Stimulated activated CD8-positive, alpha-beta memory T cell treated with anti-CD3 and anti-CD28 coated beads, Interleukin-4, amount 100 ng/mL, for 24 hours (primary cell): ENCODE measurements at places on chromosomes 12 and 14.
A peak's percentile ranks its signal among the peaks of the same experiment; 100 is the strongest.

DNA sequence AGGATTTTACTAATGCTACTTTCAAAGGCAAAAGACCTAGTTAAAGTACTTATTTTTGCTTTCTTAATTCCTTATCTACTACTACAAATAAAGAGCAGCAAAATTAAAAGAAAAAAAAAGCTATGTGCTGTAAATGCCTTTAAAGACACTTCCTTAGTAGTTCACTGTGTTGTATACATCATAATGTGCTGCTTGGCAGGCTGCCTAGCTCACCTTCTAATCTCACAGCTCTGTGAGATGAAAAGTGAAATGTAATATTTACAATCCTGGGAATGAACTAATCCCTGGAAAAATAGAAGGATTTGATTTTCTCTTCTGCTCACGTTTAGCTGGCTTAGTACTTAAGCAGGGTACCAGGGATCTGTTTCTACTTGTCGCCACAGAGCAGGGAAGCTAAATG lies 184.4 kb upstream of the ALG10B start:
- no peak for DNase-seq

DNA sequence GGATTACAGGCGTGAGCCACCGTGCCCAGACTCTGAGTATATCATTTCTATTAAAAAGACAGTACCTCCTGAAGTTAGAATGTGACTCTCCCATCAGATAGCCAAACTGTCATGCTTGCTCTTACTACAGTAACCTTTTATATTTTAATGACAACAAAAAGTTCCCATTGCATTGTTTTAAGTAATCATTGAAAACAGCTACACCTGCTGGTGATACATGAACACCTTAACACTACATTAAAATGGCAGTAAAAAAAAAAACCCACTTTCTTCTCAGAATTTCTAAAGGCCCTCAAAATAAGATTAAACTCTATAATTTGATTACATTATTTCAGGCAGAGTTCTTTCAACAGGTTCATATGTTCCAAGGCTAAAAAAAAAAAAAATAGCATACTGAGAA lies 76.7 kb downstream of the SH2B3 start:
- no peak for DNase-seq

DNA sequence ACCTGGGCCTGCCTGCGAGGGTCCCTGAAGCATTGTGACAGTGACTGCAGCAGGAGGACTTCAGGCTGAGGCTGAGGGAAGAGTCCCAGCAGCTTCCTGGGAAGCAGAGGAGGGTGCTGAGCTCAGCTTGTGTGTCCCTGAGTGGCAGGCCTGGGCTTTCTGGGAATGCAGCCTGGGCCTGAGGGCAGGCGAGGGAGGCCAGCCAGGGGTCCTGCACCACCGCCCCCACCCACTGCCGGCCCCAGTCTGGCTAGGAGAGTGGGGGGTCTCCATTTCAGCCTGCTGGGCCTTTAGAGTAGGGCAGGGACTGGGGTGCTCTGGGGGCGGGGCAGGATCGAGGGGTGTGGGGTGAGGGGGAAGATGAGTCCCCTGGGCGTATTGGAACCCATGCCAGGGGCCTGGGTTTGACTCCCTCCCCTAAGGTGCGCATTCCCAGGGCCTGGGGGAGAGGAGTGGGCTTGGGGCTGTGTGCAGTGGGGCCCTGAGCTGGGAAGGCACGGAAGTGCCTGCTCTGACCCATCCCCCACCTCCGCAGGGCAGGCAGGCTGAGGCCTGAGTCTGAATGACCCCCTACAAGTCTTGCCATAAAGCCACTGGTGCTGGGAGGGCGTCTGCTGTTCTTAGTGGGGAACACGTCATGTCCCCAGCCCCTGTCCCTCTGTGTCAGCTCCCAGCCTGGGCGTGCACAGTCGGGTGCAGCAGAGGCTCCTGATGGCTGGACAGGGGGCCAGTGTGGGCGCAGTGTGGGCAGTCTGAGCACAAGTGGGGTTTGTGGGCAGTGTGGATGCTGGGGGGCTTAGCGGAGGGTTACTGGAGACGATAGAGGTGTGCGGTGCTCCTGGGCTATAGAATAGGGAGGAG lies 46.4 kb downstream of the KRT80 start:
- no peak for DNase-seq

GRCh38 chr14:37036669-37037341 lies 135.6 kb downstream of the SLC25A21 start:
- no peak for DNase-seq

DNA sequence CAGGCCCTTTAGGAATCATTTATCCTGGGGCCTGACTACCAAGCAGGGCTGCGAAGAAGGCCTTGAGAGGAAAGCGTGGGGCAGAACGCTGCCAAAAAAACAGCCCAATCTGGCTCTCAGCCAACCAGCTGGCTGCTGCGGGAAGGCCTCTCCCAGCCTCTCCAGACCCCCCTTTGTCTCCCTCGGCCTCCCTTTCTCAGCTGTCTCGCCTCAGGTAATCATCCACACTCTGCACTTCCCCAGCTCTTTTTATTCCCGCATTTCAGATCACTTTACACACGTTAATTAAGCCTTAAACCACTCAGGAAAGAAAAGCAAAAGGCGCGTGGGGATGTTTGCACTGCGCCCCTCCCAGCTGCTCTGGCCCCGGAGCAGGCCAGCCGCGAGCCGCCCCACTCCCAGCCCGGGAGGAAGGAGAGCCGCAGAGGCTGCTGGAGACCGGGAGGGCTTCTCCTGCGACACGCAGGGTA lies 208.2 kb upstream of the FOXN3 start:
- no peak for DNase-seq

DNA sequence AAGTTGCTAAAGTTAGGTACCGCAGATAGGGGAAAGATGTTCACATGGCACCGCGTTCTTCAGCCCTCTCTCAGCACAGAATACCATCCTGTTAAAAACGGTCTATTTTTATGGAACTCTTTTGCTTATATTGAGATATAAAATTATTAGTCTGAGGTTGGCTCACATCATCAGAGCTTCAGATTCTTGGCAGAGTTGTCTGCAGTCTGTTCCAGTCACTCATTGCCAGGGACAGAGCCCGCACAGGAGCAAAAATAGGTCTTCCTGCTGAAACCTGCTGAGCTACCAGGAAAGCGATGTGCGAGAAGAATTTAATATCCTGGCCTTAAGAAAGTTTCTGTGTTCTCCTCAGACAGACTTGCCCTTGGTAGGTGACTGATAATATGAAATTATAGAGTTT lies 249.8 kb downstream of the VRK1 start:
- DNase-seq, result no peak

- DNase-seq, result no peak
Measured at GRCh38 chr14:64577211-64577610, 27.4 kb downstream of the PPP1R36 start.

DNA sequence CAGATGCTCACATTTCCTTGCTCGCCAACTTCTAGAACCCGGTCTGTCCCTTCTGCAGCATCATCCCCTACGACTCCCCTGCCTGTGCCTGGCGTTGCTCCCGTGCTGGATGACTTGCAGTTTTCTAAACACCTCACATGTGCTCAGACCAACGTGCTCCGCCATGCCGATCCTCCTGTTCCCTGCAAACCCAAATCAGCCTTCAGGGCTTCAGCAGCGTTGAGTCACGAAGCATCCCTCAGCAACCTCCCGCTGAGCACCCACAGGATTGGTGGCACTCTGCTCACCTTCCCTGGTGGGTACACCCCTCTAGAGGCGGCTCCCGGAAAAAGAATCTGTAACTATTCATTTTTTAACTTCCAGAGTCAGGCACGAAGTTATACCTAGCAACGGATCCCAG lies 2.8 kb upstream of the PIWIL1 start:
- DNase-seq, result no peak

DNA sequence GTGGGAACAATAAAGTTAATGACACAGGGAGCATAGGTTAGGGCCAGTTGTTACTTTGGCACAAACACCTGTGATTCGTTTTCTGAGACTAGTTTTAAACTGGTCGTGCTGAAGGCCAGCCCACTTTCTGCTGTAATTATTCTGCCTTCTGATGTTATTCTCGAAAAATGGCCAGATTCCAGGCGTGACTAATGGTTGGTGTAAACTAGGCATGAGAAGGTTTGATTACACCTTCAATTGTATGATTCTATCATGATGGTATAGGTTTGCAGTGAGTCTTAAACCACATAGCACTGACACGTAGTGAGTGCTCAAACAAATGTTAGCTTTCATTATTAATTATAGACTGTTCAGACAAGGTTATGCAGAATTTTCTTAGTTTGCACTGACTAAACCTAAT lies 39.0 kb downstream of the CKB start:
- DNase-seq, result no peak

DNA sequence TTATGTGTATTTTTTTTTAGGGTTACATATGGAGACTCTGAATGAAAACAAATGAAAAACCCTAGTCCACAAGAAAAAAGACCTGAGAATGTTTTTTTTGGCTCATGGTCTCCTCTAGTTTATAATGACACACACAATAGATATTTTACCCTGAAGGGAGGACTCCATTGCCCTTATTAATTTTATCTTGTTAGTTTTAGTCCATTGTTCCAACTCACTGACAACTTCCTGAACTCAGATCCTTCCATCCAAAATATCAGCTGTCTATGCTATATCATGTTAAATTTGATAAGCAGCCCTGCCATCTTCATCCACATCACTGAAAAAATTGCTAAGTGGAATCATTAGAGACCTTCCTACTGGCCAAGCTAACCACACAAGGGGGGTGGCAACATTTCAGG lies 232.1 kb downstream of the MON2 start:
- no peak for DNase-seq

DNA sequence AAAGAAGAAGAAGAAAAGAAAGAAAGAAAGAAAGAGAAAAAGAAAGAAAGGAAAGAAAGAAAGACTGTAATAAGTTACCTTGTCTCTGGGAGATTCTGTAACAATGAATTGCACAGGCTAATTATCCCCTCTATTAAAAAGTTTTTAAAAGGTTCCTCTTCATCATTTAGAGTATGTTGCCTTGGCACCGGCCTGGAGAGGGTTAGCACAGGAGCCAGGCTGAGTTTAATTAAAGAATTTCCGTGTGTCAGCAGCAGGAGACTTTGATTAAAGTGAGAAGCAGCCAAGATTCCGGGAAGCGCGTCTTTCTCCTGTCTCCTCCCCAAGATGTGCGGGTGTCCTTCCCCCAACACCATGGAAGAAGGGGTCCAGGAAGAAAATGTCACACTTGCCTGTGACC lies 92.8 kb upstream of the ETV6 start:
- no peak for DNase-seq

- DNase-seq, result no peak
Measured at GRCh38 chr14:51382506-51382905, 142.5 kb downstream of the TMX1 start.

- no peak for DNase-seq
Measured at GRCh38 chr12:56425193-56425592, 24.0 kb downstream of the TIMELESS start.

GRCh38 chr12:13707829-13708228 lies 273.6 kb downstream of the GRIN2B start:
- no peak for DNase-seq

- peak; percentile 47 for DNase-seq
Measured at GRCh38 chr12:89019439-89020120, 332.7 kb downstream of the DUSP6 start.

GRCh38 chr14:24367514-24368211 lies at the start of gene NFATC4:
NFATC4 (plus strand) TSS chr14:24368184; CDS start chr14:24368341, 157 bp downstream.
- no peak for DNase-seq

DNA sequence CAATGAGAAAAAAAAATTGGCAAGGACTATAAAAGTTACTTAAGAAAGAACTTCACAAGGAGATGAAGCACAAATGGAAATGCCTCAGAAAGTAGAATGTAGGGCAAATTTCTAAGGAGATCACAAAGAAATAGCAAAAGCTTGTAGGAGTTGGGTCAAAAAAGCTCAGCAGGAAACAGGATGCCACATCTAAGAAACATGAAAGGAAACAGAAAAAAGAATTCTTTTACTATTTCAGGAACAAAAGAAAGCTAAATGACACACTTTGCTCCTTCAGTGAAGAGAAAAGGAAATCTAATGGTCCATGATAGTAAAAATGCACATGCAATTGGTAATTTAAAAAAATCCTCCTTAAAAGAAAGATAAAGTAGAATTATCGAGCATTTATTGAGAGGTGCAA lies 452.1 kb upstream of the GARIN6 start:
- no peak for DNase-seq

DNA sequence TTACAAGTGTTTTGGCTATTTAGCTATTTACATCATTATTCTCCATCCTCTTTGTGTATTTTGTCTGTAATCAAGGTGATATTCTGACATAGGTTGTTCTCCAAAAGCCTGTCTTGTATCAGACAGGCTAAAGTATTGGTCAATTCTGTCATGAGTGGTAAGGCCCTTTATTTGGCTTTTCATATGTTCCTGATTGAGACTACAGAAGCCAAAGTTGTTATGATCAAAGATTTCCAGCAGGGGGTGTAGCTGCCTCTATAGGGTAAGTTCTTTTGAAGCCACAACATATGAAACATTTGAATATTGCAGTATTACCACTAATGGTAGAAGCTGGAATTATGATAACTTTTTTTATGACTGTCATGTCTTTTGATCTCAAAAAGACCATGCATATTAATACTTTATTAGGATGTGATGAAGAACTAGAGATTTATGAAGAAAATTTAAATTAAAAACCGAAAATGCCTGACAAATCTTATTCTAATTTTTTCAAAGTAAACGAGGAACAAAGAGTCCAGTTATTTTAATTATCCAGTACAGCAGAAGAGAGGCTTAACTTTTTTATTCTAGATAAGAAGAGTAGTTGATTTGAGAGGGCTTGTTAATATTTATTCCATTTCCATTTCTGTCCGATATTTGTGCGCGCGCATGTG lies 3.4 kb upstream of the ARHGAP5 start:
- no peak for DNase-seq

DNA sequence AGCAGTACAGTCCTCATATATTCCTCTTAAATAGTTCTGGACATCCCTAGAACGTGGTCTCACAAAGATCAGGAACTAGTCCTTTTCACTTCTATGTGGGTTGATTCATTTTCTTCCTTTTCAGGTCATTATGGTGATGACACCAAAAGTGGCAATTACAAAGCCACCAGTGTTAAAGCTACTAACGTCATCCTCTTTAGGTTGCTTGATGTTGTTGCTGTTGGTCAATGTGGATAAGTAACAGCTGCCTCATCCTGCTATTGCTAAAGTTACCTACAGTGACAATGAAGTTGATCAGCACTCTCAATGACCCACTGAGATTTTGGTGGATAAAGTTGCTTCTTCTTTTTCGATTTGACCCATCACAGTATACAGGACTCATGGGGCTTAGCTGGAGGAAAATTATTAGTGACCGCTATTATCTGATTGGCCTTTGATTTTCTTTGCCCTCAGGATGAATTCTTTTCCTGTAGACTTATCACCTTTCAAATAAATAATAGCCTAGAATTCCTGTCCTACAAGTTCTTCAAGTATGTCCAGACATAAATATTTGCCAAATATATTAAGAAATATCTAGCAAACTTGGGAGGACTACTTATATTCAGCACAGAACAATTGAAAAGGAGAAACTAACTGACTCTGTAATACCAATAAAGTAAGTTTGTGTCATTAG lies 54.0 kb upstream of the ATP2B1 start:
- DNase-seq, result no peak

- no peak for DNase-seq
Measured at GRCh38 chr12:38785381-38785780, 120.0 kb downstream of the CPNE8 start.

DNA sequence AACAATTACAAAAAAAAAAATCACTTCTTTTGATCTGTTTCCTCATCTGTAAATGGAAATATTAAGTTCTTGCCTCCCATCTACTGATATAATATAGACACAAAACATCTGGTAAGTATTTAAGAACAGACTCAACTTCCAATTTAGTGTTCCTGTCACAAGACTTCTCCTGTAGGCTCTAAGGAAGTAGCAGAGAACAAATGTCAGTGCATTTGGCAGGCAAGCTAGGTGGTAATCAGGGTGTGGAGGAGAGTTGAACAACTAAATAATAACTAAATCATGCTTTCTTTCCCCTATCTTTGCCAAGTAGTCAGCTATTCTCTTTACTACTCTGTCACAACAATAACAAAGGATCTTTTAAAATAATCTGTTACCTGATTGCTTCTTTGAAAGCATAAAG lies 22.1 kb downstream of the BAZ1A start:
- no peak for DNase-seq
